ENCODE measurements at places on chromosomes 7 and 10.

DNA sequence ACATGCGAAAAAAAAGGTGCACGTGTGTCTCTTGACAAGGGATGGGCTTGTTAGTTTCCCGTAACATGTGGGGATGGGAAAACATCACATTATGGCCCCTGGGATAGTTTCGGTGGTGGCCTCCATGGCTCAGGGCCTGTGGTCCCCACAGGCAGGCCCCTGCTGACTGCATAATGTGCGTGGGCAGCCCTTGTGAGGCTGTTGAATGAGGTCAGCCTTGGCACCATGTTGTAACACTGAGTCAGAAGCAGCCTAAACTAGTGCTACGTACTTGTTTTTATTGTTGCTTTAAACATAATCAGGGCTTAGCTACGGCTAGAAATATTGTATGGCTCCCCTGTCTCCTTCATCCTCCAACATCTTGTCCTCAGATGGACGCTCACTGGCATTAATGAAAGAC is 80.6 kb downstream of the BEND7 start:
- no peak for DNase-seq

GRCh38 chr7:128879939-128880746 is 17.5 kb downstream of the ATP6V1F start:
- peak; percentile 48 for DNase-seq

GRCh38 chr10:60187691-60188090 is 202.0 kb downstream of the ANK3 start:
- no peak for DNase-seq

- no peak for DNase-seq
Observed at GRCh38 chr10:120972259-120972658, 121.1 kb downstream of the WDR11 start.

- no peak for DNase-seq
Observed at GRCh38 chr10:74988832-74989561, 122.5 kb upstream of the SAMD8 start.

- DNase-seq: no peak
Observed at GRCh38 chr10:35386594-35387174, 50.4 kb downstream of the CCNY start.

DNA sequence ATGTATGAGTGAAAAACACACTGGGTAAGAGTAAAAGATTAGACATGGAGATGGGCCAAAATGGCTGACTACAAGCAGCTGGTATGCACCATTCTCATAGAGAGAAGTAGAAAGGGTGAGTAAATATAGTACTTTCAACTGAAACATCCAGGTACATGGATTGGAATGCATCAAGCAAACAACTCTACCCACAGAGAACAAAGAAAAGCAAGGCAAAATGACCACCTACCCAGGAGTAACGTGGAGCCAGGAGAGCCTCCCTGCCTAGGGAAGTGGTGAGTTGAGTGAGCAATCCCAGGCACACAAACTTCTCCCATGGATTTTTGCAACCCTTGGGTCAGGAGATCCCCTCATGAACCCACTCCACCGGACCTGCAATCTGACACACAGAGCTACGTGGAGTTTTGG is 212.8 kb downstream of the PTN start:
- no peak for DNase-seq

- no peak for DNase-seq
Observed at GRCh38 chr10:128927497-128928161, 539.4 kb upstream of the MGMT start.

DNA sequence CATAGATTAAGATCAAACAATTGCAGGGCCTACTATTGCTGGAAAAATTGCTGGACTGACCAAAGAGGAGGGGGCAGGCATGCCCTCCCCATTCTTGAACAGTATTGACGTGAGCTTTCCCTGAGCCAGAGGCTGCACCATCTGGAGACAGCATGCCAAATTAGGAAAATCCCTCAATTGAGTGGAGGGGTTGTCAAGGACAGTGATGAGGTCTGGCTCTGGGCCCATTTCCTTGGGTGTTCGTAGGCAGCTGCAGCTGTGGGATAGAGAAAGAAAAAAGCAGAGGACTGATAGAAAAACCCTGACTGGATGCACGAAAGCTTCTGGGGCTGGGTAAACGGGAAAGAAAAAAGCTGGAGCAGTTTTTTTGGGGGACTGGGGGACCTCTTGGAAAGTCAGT is 22.8 kb upstream of the ORC5 start:
- no peak for DNase-seq

DNA sequence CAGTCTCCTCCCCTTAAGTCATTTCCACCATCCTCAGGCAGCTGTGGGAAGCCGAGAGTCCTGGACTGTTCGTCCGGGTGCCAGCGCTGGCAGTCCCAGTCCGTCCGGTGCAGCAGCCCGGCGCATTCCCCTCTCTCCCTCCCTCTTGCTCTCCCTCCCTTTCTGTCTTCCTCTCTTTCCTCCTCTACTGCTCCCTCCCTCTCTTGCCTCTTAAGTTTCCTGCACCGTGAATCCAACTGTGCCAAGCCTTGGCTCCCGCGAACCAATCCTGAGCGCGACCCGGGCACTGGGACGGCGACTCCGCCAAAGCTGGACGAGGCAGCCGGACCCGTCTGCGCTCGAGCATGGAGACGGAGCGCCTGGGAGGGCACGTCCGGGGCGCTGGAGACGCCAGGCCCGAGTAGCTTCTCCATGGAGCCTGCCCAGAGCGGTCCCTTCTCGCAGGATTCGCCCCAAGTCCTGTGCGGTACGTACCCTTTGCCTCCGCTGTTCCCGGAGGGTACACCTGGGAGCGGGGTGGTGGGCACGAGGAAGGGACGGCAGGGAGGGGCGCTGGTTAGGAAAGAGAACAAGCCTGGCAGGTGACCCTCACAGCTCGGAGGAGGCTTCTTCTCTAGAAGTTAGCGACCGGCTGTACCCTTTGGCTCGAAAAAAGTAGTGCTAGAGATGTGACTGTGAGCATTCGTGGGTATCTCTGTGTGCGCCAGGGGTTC is 1.0 kb downstream of the NXPH1 start:
- no peak for DNase-seq

- DNase-seq: no peak
Observed at GRCh38 chr10:33482486-33482885, 148.0 kb upstream of the NRP1 start.

DNA sequence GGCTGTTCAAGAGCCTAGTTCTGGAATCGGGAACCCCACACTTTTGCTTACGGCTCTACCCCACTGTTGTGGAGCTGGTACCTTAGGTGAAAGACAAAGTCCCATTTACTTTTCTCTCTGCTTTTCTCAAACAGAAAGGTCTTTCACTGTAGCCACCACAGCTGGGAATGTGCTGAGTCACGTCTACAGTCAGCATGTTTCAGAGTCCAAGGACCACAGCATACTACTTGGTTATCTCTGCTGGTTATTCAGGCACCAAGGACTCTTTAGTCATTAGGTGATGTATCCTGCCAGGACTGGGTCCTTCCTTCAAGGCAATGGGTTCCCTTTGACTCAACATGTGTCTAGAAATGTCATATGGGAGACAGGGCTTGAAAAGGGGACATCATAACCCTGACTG is 266.8 kb upstream of the STEAP1 start:
- DNase-seq: no peak

DNA sequence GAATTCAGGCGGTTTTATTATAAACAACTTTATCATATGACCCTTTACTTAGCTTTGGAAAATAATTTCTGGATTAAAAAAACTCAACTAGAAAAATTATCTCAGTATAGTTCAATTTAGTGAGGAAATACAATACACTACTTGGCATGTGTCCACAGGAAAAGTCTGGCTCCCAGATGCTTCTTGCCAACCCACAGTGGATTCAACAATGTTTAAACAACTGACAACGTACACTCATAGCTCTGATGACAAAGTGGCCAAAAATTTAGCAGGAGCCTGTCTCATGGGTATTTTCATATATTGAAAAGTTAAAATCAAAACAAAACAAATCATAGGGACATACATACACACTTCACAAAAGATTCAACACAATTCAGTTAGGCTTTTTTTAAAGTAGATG is 158.8 kb downstream of the SKAP2 start:
- no peak for DNase-seq

DNA sequence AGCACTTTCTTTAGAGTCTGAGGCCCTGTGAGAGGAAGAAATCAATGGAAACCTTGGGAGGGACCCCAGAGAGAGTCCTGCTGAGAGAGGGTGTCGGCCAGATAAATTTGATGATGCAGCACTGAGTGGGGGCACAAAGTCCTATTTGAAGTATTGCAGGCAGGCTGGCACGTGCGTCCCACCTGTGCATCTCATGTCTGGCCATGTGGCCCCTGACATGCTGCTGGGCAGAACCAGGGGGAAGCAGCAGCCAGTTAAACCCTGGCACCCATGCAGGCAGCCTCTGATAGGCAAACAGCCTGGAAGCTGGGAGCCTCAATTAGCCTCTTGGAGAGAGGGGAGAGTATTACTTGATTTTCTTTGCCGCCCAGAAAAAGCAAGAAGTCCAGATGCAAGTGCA is 180.9 kb downstream of the PLXNA4 start:
- DNase-seq: no peak

DNA sequence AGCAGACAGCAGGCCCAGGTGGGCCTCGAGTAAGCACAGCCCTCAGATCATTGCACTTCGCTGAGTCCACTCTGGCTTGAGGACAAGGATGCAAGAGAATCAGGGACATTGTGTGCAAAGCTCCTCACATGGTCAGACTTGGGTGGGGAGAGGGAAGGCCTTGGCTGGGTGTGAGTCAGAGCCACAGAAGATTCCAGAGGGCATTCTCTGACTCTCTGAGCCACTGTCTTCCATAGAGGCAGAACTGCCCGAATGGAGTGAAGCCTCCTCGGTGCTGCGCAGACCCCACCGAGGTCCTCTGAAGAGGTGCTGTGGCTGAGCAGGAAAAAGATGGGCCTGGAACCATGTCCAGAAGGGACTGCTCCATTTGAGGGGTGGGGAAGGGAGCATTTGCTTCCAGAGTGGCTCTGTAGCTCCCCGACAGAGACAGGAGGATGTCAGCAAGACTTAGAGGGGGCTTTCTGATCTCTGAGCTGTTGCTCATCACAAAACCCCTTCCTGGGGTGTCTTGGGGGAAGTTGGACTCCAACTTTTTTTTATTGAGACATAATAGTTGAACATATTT is 120.8 kb downstream of the PTPN20 start:
- no peak for DNase-seq

GRCh38 chr10:116791241-116791640 is 48.9 kb upstream of the HSPA12A start:
- no peak for DNase-seq

DNA sequence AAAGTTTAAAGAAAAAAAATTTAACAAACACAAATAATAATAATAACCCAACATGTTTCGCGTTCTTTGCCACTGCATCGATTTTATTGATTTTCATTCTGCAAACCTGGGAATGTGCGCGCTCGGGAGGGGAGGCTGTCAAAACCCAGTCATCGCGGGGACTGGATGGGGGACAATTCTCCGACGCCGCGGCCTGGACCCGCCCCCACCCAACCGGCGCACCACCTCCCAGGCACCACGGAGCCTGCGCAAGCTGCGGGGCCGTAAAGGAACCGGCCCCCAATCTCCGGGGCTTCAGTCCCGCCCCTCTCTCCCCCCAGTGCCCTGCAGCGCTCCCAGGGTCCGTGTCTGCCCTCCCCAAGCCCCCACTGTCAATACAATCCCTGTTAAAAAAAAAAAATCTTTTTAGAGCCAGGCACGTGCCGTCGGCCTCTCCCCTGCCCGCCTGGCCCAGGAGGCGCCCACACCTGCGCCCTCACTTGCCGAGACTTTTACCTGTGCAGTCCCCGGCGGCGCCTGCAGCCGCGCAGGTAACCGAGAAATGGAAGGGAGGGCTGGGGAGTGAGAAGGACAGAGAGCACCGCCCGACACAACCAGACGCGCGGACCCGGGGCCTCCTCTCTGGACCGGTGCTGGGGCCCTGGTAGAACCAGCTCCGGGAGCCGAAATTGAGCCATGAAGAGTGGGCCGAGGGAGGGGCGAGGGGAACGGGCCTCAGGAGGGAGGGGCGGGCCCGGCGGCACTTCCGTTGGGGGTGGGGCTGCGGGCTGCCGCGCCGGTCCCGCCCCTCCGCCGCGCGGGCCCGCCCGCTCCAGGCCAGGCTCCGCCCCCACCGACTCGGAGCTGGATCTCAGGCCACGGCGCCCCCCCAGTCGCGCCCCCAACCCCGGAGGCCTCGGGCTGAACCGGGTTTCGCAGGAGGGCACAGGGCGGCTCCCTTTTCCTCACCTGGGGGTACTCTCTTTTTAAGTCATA is 7.6 kb upstream of the ZNF503 start:
- DNase-seq: peak; percentile 77

- no peak for DNase-seq
Observed at GRCh38 chr7:155543926-155544325, 2.4 kb downstream of the CNPY1 start.

GRCh38 chr10:69969977-69970376 is 82.7 kb upstream of the MACROH2A2 start:
- no peak for DNase-seq

DNA sequence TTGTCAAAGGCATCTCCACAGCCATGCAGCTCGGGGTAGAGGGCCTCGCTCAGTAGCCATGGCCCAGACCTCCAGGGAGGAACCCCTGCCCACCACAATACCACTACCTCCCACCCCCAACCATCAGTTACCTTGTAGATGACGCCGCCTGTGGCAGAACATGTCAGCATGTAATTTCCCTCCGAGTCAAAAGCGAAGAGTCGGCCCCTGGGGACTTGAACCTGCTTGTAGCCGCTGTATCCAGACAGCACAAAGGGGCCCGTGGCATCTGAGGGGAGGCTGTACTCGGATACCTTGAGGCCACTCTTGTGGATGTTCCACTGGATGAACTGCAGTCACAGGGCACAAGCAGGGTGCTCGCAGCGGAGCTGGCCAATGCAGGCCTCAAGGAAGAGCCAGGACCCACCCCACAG is 16.3 kb upstream of the CYREN start:
- no peak for DNase-seq

DNA sequence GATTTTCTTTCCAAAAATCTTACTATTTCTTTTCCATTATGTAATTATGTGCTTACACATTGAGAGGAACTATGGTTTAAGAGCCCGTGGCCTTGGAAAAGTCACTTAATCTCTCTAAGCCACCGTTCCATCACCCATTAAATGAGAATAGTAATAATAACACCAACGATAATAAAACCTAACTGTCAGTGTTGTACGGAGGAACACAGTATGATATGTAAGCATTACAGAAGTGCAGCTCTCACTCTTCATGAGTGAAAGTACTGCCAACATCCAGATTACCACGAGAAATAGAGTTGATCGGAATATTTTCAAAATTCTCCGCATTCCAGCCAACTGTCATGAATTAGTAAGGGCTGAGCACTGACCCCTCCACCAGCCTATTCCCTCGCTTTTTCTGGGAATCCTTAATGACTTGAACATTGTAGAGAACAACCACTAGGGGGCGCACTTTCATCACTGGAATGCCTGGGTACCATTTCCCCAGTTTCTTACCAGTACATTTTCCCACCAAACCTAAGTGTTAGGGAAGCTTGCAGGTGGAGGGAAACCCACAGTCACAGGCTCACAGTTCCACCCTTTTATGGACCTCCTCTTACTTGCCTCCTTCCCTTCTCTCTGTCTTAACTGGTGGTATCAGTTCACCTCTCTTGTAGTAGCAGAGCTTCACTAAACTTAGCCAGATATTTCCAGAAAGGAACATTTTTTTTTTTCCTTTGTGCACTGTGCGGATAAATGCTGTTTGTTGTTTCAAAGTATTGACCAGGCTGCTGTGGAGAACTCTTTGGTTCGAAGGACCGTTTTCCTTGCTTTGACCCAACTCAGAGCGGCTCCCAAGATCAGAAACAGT is 27.8 kb downstream of the NKX2-3 start:
- DNase-seq: peak; percentile 14
